Omental fat pad (tissue), 4 donors: ENCODE measurements at places on chromosomes 4 and X.

GRCh38 chrX:45621376-45622041 lies 420.8 kb upstream of the DIPK2B start:
- DNase-seq: no peak

GRCh38 chrX:21574793-21575192 lies 83.3 kb downstream of the KLHL34 start:
- DNase-seq: no peak

DNA sequence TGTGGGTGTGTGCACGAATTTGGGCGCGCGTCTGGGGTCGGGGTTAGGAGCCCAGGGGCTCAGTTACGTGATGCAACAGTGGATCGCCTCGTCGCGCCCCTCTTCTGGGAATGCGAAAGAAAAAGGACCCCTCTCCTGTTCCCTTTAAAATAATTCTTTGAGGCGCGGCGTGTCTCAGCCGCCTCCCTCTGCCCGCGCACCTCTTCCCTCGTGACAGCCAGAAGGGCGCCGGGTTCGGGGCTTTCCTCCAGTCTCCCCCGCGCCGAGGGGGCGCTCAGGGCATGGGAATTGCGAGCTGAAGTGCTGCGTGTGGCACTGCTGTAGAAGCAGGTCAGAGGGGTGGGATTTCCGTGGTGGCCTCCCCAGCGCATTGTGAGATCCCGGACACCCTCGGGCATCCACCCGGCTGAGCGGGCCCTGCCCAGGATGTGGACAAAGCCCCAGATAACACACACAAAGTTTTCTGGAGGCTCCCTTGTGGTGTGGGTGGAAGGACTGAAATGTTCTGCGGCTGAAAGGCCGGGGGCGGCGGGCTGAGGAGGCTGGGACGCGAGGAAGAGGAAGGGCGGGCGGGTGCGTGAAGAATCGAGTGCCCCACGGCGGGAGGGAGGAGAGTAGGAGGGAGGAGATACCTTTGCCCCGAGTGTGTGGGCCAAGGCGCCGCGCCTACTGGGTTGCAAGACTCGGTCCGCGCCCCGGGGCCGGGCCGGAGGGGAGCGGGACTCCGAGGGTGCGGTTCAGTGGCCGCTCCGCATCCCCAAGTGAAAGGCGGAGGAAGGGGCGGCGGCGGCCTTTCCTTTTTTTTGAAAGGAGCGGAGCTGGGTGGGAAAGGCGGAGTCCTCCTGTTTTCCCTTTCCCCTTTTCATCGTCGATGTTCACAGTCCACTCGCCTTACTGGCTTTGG lies 752 bp downstream of the SEPTIN11 start:
- DNase-seq: no peak

DNA sequence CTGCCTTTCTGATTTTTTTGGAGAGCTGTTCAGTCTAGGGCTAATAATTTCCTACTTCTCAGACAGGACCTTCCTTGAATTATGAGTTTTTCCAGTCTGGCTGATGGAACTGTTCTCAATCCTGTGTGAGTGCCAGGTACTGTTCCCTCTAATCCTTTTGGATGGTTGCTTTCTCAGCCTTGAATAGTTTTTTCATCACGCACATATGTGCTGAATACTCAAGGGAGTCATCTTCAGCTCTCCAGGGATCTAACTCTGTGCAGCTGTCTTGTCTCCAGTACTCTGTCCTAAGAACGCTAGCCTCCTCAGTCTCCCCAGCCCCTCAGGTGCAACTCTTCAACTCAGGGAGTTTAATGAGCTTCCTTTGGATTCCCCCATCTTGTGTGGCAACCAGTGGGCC lies 93.2 kb downstream of the GASK1B start:
- no peak for DNase-seq

GRCh38 chrX:6225911-6226595 lies 2.6 kb downstream of the NLGN4X start:
- DNase-seq: no peak

- no peak for DNase-seq
These were observed 77.5 kb downstream of the HTRA3 start for GRCh38 chr4:8346838-8347605.

DNA sequence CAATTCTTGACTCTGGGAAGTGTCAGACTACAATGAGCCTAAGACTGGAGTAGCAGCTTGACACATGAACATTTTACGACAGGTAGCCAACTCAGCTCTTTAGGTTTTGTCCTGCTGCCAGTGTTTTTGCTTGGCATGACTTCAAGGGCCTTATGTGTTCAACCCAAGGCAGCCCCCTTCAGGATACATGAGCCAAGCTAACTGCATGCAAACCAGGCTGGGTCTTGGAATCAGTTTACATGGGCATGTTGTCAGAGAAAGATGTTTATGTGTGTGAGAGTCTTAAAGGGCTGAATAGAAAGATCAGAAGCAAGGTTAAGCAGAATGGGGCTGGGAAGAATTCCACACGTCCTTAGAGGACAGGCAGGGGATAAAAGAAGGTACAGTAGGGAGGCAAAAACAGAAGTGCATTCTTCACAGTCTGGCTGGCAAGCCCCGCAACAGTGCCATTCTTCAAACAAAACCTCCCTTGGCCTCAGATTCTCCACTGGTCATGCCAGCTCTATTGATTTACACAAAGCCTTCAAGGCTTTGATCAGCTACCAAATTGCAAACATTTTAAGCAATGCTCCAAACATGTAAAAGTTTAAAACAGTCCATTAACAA lies 97.3 kb downstream of the NKX6-1 start:
- DNase-seq: no peak

- no peak for DNase-seq
These were observed 43.5 kb downstream of the NDST3 start for GRCh38 chr4:118077767-118078105.
